NB4 (cell line): ENCODE measurements at places on chromosomes 4 and X.

GRCh38 chrX:37825215-37825842, 22.0 kb downstream of the DYNLT3 start:
- peak; percentile 73 for DNase-seq

GRCh38 chr4:25032126-25032525, 1.4 kb upstream of the LGI2 start:
- DNase-seq, result no peak

- no peak for DNase-seq
Observed at GRCh38 chr4:182931691-182932345, 14.6 kb upstream of the DCTD start.

DNA sequence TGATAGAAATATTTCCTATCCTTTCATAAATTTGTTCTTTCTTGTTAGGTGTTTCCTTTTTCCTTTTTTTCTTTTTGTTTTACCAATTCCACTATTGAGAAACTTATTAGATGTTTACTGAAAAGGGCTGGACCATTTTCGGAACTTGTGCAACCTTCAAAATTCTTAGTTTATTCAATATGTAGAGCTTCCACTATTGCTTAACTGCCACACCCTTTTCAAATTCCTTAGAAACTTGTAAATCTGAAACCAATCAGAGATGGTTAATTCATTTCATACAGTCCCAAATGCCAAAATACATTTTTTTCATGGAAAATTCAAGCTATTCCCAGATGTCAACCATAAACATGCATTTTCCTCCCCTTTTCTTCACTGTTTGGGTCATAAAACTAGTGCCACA, 66.1 kb upstream of the SLC39A8 start:
- no peak for DNase-seq

DNA sequence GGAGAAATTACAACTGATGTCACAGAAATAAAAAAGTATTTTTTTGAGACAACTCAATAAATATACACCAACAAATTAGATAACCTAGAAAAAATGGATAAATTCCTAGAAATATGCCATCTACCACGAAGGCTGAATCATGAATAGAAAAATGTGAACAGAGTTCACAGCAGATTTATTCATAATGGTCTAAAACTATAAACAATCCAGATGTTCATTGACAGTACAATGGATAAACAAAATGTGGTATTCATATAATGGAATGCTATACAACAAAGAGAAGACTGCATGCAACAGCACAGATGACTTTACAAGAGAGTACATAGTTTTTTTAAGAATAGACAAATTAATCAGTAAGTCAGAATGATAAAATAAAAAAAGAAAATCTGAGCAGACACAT, 55.2 kb downstream of the CLOCK start:
- DNase-seq, result no peak

DNA sequence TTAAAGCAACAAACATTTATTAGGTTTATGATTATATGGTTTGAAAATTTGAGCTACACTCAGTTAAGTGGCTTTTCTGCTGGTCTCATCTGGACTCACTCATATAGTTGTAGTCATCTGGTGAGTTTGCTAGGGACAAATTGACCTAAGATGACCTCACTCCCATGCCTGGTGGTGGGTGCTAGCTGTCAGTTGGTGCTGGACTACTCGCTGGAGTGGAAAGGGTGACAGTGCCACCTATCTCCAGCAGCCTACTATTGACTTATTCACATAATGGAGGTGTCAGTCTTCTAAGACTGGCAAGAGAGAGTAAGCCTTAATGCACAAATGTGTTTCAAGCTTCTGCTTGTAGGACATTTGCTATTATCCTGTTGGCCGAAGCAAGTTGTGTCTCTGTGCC, 88.2 kb downstream of the TASL start:
- DNase-seq, result peak; percentile 36

DNA sequence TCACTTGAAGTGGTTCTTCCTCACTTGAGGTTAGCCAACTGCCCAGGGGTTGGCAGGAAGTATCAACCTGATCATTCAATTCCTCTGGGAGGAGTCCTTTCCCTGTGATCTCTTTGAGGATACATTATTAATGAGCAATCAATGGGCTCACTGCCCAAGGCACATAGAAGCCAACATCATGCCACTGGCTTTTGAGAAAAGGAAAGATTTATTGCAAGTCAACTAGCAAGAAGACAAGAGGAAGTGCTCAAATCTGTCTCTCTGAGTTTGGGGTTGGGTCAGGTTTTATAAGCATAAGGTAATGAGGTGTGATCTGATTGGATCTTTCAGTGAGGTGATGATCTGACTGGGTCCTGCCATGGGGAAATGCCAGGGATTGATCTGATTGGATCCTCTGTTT, 39.6 kb downstream of the FGFBP1 start:
- DNase-seq, result no peak

- DNase-seq, result no peak
Observed at GRCh38 chrX:72025236-72025770, 106.4 kb downstream of the RTL5 start.

GRCh38 chr4:152033621-152034020, 272.8 kb upstream of the GATB start:
- DNase-seq, result no peak

- no peak for DNase-seq
Observed at GRCh38 chrX:116384406-116384954, 51.9 kb upstream of the SLC6A14 start.

DNA sequence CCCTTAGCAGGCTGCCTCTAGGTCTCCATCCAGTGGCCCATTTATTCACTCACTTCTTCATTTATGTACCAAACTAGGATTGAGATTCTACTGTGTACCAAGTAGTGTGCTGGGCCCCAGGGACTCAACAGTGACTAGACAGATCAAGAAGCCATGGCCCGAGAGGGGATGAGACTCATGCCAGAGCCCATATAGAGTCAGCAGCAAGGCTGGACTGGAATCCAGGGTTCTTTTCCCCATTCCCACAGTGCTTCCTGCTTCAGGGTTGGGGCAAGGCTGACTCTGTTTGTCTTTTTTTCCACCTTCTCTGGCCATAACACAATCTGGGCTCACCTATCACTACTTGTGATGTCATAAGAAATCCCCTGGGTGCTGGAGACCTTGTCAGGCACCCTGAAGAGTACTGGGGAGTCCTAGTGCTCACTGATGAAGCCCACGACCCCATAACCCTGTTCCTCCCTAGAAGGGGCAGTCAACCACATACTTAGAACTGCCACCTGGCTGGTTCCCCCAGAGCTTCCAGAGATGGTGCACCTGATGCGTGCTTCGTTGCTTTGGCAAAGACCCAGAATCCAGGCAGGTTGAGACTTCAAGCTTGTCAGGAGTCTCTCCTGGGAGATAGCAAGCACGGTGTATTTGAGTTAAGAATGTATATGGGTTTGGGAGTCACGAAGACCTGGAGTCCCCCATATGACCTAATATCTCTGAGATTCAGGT, 6.2 kb downstream of the RTL5 start:
- peak; percentile 49 for DNase-seq

DNA sequence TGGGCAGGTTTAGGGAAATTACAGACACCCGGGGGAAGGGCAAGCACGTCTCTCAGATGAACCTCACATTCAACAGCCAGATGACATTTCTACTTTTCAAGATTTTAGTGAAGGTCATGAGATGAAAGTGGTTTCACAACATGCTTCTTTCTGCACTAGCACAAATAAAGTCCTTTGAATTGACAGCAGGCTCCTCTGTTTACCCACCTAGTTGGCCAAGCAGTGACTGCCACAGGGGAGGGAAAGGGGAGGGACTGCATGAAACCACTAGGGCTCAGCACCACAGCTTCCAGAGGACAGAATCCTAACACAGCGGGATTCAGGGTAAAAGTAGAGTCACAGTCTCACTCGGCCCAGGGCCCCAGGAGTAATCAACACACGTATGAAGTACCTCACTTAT, 6.2 kb downstream of the RAB40A start:
- DNase-seq, result no peak

- peak; percentile 78 for DNase-seq
Observed at GRCh38 chrX:63250253-63250868, 100.8 kb downstream of the SPIN4 start.

- no peak for DNase-seq
Observed at GRCh38 chrX:29067351-29067750, 480.1 kb downstream of the IL1RAPL1 start.
